ENCODE measurements at places on chromosomes 7 and 10.

- no peak for DNase-seq
Observed at GRCh38 chr7:32318300-32319011, 171.7 kb downstream of the LSM5 start.

DNA sequence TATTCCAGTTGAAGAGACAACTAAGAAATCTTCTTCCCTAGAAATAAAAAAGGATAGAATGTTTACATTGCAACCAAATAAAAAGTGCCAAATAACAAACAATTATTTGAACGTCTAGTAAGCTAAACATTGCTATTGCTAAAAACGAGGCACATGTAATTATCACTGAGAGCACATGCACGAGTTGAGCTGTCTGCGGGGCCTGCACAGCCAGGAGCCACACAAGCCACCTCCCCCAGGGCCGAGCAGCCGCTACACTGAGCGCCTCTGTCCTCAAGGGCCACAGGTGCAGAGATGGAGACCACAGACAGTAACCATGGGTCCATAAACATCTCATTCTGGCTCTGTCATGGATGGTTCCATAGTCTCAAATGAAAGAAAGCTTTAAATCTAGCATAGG lies 17.2 kb downstream of the NCAPG2 start:
- DNase-seq, result no peak

GRCh38 chr10:132521041-132521465 lies 16.5 kb upstream of the INPP5A start:
- DNase-seq, result peak; percentile 44

- no peak for DNase-seq
Observed at GRCh38 chr7:155257482-155258225, 40.0 kb upstream of the INSIG1 start.

DNA sequence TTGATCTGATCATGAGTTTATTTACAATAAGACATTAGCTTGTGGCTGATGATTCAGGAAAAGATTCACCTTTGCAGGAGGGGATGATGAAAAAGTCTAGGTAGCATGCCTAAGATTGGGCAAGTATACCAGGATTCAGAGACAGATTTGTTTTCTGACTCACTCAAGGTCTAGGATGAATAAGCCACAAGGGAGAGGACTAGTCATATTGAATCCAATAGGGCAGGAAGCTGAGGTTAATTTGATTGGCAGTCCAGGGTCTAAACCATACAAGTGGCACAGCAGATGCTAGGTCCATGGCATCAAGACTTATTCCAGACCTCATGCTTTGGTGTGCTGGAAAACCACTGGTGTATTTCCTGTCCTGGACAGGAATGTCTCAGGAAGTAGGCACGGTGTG lies 1133.4 kb downstream of the XPNPEP1 start:
- no peak for DNase-seq

- DNase-seq, result no peak
Observed at GRCh38 chr10:43955978-43956377, 307.3 kb upstream of the ZNF32 start.

DNA sequence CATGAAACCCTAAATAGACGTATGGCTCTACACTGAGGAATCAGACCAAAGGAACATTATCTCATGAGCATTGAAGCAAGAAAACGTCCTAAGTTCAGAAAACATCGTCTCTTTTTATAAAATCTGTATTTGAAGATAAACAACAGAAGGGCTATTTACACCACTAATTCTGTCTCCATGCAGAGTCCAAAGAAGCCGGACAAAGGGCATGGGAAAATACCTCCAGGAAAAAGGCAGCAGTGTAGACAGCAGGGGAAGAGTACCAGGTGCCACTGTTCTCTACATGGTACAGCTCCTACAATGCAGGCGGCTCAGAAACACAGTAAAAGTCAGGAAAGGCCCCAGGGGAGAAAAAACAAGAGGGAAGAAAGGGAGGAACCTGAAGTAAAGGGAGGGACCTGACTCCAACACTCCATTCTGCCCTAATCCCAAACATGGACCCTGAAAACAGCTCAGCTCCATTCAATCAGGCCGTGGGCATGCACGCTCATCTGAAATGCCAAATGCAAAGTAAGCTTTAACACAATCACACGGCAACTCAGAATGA lies 17.5 kb downstream of the FAM171A1 start:
- DNase-seq, result no peak

DNA sequence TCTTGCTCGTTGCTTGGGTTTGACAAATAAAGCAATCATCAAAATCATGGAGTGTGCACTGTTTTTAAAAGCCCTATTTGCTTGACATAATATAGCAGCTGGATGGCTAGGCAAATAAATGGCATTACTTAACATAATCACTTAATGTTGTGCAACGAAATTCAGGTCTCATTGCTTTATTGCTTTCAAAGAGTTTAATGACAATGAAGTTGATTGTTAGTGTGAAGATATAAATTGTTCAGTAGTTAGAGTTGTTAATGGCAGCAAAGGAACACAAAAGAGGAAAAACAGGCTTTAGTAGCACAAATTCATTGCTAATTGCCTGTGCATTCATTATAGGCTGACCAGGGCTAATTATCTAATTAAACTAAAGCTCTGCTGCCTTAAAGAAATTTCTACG lies 7.6 kb upstream of the ADO start:
- DNase-seq, result no peak

GRCh38 chr7:149728491-149729375 lies 44.7 kb downstream of the ZNF467 start:
- no peak for DNase-seq

GRCh38 chr7:79615466-79615865 lies 162.0 kb upstream of the MAGI2 start:
- no peak for DNase-seq

Data from natural killer cell treated with Interleukin-12 subunit alpha and Interleukin-12 subunit beta and Interleukin-15 and Interleukin-18, amount 100 ng/mL, for 72 hours (primary cell).